Bronchial epithelial cell (primary cell): ENCODE measurements at places on chromosomes 6 and 20. TPM values are rescaled to one million over a fixed set of nuclear protein-coding genes. Genes with fewer than 3 reads are reported as not detected.

FERMT1 gene
- 26.6 and 60.6 TPM in 2 replicates for total RNA-seq

ELOVL4 gene
- total RNA-seq: 6.1 and 15.0 TPM in 2 replicates

LY6G6F gene
- total RNA-seq: not detected in 2 replicates

ZNF831 gene
- not detected in 2 replicates for total RNA-seq

NOP56 gene
- total RNA-seq: 166 and 288 TPM in 2 replicates

LHFPL5 gene
- not detected in 2 replicates for total RNA-seq

GNRH2 gene
- total RNA-seq: 0.13 and 0.53 TPM in 2 replicates

SIRPB1 gene
- not detected in 2 replicates for total RNA-seq

THBD gene
- 12.6 and 21.4 TPM in 2 replicates for total RNA-seq

BPIFA1 gene
- total RNA-seq: not detected in 2 replicates

TINAG gene
- not detected in 2 replicates for total RNA-seq

TFAP2D gene
- not detected in 2 replicates for total RNA-seq

TREM2 gene
- 0.53 and 1.9 TPM in 2 replicates for total RNA-seq

PI16 gene
- not detected in 2 replicates for total RNA-seq

MAS1 gene
- not detected in 2 replicates for total RNA-seq

TRIM40 gene
- total RNA-seq: not detected in 2 replicates

PLA2G7 gene
- not detected in 2 replicates for total RNA-seq

TLDC2 gene
- 0.13 and 0.26 TPM in 2 replicates for total RNA-seq

NCOA7 gene
- total RNA-seq: 39.0 and 85.9 TPM in 2 replicates

RAB44 gene
- under 0.01 TPM in 2 replicates for total RNA-seq

CDH4 gene
- total RNA-seq: 5.4 and 12.1 TPM in 2 replicates

TGM3 gene
- 11.8 and 42.6 TPM in 2 replicates for total RNA-seq

NKAIN4 gene
- 0.13 and 1.1 TPM in 2 replicates for total RNA-seq

EEF1A2 gene
- 1.1 and 1.9 TPM in 2 replicates for total RNA-seq

BLOC1S5 gene
- 9.7 and 15.7 TPM in 2 replicates for total RNA-seq

TMEM14C gene
- 132 and 136 TPM in 2 replicates for total RNA-seq

SMLR1 gene
- not detected in 2 replicates for total RNA-seq

OVOL2 gene
- 27.6 and 28.5 TPM in 2 replicates for total RNA-seq

ERVFRD-1 gene
- total RNA-seq: not detected in 2 replicates

SRSF6 gene
- total RNA-seq: 34.5 and 37.1 TPM in 2 replicates

PRSS35 gene
- 0.13 TPM in 1 of 2 replicates, not detected in the other for total RNA-seq

KCNQ5 gene
- 0.38 and 2.1 TPM in 2 replicates for total RNA-seq

TMEM74B gene
- 0.38 TPM in 1 of 2 replicates, not detected in the other for total RNA-seq

LY86 gene
- not detected in 2 replicates for total RNA-seq

SPTLC3 gene
- total RNA-seq: 2.4 and 4.6 TPM in 2 replicates

LGSN gene
- total RNA-seq: under 0.01 TPM in 2 replicates

CLPSL2 gene
- not detected in 2 replicates for total RNA-seq

PLAGL2 gene
- 2.6 and 3.8 TPM in 2 replicates for total RNA-seq

CEBPB gene
- total RNA-seq: 71.3 and 118 TPM in 2 replicates

SFTA2 gene
- total RNA-seq: not detected in 2 replicates

ELOVL2 gene
- under 0.01 TPM in 1 of 2 replicates, not detected in the other for total RNA-seq

BFSP1 gene
- 2.9 and 3.6 TPM in 2 replicates for total RNA-seq

HTR1B gene
- total RNA-seq: under 0.01 and 0.26 TPM in 2 replicates

FKBP5 gene
- 29.5 and 50.4 TPM in 2 replicates for total RNA-seq

SNAP91 gene
- total RNA-seq: under 0.01 TPM in 1 of 2 replicates, not detected in the other
